IMR-90 (cell line): ENCODE measurements at places on chromosomes 6 and 20. TPM values are rescaled to one million over a fixed set of nuclear protein-coding genes. Genes with fewer than 3 reads are reported as not detected.

- peaks cover 2% of the 10 kb centered on the region for H3K4me1 ChIP-seq
- H3K27me3 ChIP-seq, result no peaks in the 10 kb centered on the region
- no peaks in the 10 kb centered on the region for H3K36me3 ChIP-seq
These were observed 12.5 kb upstream of the ERVFRD-1 start for GRCh38 chr6:11123978-11124377.

The PDE10A gene
- total RNA-seq, result 12.4 and 15.8 TPM in 2 replicates

GRCh38 chr6:151075527-151075926 is 164.2 kb upstream of the AKAP12 start:
- H3K27ac ChIP-seq, result no peak overlapping the region
- DNase-seq, result peak; percentile 37
- H3K4me1 ChIP-seq, result 0 out of 2 replicates have a peak, but pooled peaks cover 3% of the 10 kb centered on the region
- no peak overlapping the region for H3K4me3 ChIP-seq

GRCh38 chr20:45036044-45036755 is 64.7 kb downstream of the KCNS1 start:
- peak overlapping the region; percentile 10; the same call in 1 of the 2 replicates for H3K27ac ChIP-seq
- DNase-seq, result peak; percentile 80
- no peak overlapping the region for H3K4me3 ChIP-seq
- peaks cover 9% of the 10 kb centered on the region; the same call in 1 of the 2 replicates for H3K4me1 ChIP-seq
- H3K36me3 ChIP-seq, result peaks cover 2% of the 10 kb centered on the region; the same call in 1 of the 2 replicates

DNA sequence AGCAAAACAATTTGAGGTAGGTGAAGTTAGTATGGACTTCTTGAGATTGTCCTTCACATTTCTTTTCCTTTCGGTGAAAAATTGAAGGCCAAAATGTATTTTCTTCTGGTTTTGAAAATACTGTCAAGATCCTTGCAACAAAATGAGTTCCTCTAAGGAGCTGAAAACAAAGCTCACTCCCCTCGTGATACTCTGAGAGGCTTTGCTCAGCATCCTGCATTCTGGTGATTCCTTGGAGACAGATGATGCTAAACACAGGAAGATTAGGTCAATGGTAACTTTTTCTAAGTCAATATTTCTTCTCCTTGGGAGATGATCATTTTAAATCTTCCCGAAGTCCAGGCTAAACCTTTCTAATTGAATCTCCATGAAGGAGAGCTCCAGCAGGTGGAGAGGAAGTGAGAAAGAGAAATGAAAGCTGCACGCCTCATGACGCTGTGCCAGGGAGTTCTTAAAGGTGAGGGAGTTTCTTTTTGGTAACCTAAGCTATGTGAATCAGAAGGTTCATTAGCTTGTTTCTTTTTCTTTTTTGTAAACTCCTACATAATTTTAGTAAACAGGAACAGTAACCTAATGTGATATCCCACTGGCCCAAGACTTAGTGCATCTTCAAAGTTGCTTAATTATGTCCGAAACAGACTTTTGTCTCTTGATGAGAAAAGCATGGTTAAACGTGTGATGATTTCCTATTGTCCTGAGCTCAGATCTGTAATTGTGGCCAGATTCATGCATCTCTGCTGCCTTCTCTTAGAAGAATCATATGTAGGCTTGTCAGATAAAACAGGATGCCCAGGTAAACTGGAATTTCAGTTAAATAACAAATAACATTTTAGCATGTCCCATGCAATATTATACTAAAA is 15.0 kb downstream of the ESR1 start:
- H3K36me3 ChIP-seq, result no peaks in the 10 kb centered on the region
- no peak overlapping the region for H3K27ac ChIP-seq
- no peaks in the 10 kb centered on the region for H3K27me3 ChIP-seq
- no peak overlapping the region for H3K4me3 ChIP-seq
- DNase-seq, result no peak

DNA sequence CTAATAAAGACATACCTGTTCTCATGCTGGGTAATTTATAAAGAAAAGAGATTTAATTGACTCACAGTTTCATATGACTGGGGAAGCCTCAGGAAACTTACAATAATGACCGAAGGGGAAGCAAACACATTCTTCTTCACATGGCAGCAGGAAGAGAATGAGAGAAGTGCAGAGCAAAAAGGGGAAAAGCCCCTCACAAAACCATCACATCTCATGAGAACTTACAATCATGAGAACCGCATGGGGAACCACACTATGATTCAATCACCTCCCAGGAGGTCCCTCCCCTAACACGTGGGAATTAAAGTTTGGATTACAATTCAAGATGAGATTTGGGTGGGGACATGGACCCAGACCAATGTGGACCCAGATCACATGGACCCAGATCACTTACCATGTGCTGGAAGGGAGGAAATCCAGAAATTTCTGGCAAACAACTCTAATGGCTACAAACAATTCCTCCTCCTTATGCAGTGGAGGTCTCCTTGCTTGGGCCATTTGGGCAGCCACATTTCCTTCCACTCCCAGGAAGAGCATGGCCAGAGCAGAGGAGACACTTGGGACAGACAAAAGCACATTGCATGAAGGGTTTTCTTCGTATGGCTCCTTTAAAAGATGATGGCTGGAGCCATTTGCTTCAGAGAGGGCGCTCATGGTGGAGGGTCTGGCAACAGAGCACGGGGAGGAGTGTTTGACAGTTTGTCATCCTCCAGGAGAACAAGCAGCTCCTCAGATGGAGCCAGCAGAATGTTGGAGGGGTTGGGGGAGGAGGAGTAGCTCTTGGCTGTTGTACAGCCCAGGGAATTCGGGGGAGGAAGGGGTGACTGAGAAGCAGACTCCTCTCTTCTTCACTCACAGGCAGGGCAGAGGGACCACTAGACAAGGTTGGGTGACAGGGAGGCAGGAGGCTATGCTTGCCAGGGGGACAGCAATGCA is 30.4 kb downstream of the SERPINB9 start:
- no peaks in the 10 kb centered on the region for H3K36me3 ChIP-seq
- H3K4me1 ChIP-seq, result peaks cover 18% of the 10 kb centered on the region
- no peak overlapping the region for H3K27ac ChIP-seq
- no peak overlapping the region for H3K4me3 ChIP-seq

The TRIM15 gene
- not detected in 2 replicates for total RNA-seq

- H3K4me1 ChIP-seq, result peaks cover 13% of the 10 kb centered on the region
- H3K27ac ChIP-seq, result no peak overlapping the region
- H3K36me3 ChIP-seq, result 0 out of 2 replicates have a peak, but pooled peaks cover 1% of the 10 kb centered on the region
- H3K27me3 ChIP-seq, result no peaks in the 10 kb centered on the region
- DNase-seq, result no peak
- no peak overlapping the region for H3K4me3 ChIP-seq
These were observed 110.9 kb downstream of the JAG1 start for GRCh38 chr20:10562899-10563298.

DNA sequence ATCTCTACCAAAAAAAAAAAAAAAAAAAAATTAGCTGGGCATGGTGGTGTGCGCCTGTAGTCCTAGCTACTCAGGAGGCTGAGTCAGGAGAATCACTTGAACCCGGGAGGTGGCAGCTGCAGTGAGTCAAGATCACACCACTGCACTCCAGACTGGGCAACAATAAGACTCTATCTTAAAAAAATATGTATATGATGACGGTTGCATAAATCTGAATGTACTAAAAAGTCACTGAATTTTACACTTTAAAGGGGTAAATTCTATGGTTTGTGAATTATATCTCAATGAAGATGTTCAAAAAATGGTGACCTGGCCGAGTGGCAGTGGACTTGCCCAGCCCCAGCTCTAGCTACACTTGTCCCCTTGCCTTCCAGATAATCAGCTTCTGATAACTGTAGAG is 10.4 kb upstream of the ABCC10 start:
- no peak for DNase-seq
- no peak overlapping the region for H3K4me3 ChIP-seq

DNA sequence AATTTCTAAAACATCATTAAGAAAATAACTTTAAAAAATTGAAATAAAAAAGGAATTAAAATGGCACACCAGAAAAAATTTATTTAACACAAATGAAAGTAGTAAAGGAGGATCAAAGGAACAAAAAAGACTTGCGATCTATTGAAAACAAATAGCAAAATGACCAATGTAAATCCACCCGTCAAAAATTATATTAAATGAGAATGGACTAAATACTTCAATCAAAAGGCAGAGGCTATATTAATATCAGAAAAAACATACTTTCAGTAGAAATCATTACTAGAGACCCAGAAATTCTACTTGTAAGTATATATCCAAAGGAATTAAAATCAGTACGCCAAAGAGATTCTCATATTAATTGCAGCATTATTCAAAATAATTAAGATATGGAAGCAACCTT is 293.1 kb upstream of the SOX4 start:
- no peaks in the 10 kb centered on the region for H3K36me3 ChIP-seq
- H3K27me3 ChIP-seq, result no peaks in the 10 kb centered on the region; the same call in 1 of the 2 replicates
- peaks cover 1% of the 10 kb centered on the region; the same call in 1 of the 2 replicates for H3K4me1 ChIP-seq
- no peak overlapping the region for H3K27ac ChIP-seq
- no peak overlapping the region for H3K4me3 ChIP-seq
- no peak for DNase-seq
